Fibroblast of the aortic adventitia (primary cell): ENCODE measurements at places on chromosomes 7 and 10. TPM values are rescaled to one million over a fixed set of nuclear protein-coding genes. Genes with fewer than 3 reads are reported as not detected.
A peak's percentile ranks its signal among the peaks of the same experiment; 100 is the strongest.

GRCh38 chr7:44066494-44067063, 1.2 kb upstream of the PGAM2 start:
- no peak for DNase-seq

DNA sequence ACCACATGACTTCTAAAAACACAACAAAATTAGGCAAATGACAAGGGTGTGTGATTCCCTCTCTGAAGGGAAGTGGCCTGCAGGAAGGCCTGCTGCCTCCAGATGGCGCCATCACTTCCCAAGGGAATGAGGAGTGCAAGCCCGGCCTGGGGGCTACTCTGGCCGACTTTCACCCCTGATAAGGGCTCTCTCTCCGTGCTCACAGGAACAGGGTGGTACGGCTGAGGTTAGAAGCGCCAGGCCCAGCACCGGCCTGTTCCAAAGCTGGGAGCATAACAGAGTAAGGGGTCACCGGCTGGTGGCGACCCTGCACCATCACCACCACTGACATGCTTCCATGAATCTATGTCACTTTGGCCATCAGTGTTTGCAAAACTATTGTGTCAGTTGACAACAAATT, 13.1 kb downstream of the RBP3 start:
- peak; percentile 29 for DNase-seq

DNA sequence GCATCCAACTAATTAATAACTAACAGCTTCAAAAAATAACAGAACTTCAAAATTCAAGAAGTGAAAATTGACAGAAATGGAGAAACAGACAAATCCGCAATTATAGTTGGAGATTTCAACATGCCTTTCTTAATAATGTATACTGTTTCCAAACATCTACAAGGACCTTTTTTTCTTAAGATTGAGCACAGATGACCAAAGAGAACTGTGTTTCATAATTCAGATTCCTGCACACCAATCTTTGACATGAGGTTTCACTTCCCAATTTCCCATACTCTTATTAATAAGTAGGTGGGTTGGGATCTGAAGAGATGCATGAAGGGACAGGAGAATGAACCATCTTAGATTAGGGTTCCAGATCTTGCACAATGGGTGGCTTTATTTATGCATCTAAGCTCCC, 24.9 kb upstream of the GIMAP7 start:
- DNase-seq, result no peak

DNA sequence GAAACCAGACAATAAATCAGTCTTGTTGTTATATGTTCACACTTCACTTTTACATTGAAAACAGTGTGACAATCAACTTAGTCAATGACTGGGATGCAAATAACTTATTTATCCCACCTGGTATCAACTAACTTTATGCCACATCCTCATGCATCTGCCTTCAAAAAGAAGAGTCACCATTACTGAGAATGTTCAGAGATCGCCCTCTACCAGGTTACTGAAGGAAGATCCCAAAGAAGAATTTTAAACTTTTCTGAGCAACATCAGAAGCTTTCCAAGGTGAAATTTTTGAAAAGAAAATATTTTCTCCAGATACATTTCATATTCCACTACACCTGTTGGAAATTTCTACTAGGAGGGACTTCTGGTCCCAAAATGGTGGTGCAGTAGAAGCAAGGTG, 359.5 kb downstream of the PTPRN2 start:
- DNase-seq, result no peak

DNA sequence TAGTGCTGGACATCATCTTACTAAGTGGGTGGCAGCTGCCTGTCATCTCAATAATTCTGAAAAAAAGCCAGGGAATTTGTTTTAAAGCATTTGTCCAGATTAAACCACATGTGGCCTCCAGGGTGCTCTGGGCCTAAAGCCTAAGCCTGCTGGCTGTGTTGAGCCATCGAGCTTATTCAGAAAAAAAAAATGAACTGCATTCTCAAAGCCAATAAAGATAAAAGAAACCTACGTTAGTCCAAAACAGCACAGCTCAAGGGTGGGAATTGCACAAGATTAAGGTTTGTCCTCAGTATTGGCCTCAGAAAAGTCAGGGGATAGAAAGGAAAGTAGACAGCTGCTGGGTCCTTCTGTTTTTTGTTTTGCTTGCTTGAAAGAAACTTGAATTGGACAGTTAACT, 22.6 kb upstream of the PRTFDC1 start:
- DNase-seq, result peak; percentile 99

- DNase-seq, result no peak
Measured at GRCh38 chr7:132102942-132103341, 473.3 kb downstream of the PLXNA4 start.

DNA sequence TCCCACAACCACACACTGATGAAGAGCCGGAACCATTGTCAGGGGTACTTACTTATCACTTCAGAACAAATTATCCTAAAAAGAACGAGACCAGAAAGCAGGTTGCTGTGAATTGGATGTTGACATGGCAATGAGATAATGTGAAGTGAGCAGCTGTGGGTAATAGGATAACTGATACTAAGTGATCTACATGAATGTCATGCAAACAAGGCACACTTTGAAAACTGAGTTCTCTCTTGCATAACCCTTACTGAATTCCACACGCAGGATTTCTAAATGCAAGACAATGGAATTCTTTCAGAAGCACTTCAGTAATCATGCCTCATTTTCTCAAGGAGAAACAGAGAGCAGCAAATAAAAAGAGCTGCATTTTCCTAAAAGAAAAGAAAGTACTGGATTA, 242.5 kb upstream of the TMEM229A start:
- DNase-seq, result no peak

- DNase-seq, result no peak
Measured at GRCh38 chr10:19500959-19501358, 315.3 kb upstream of the PLXDC2 start.

- DNase-seq, result no peak
Measured at GRCh38 chr10:70598857-70599295, 3.7 kb downstream of the PRF1 start.

DNA sequence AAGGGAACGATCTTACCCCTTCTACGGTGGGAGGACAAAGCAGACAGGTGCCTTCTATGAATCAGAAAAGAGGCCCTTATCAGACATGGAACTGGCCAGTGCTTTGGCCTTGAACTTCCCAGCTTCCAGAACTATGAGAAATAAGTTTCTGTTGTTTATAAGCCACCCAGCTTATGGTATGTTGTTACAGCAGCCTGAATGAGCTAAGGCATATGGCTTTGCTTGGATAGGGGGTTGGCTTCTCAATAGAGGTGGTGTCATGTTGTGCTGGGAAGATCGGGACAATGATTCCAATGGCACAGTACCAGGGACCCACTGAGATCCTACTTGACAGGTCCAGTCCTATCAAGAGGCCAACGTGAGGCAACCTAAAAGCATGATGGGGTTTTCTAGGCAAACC, 183.4 kb upstream of the BMPER start:
- DNase-seq, result no peak

GRCh38 chr10:124149189-124150042, 56.0 kb upstream of the CHST15 start:
- no peak for DNase-seq

The PRPS1L1 gene
- total RNA-seq, result not detected in 2 replicates

The GNGT1 gene
- total RNA-seq, result not detected in 2 replicates

The MINPP1 gene
- 20.6 and 27.5 TPM in 2 replicates for total RNA-seq

The CTNNA3 gene
- total RNA-seq, result not detected in 2 replicates

The C10orf67 gene
- 0.09 TPM in 1 of 2 replicates, not detected in the other for total RNA-seq

The ADCY1 gene
- total RNA-seq, result 0.25 and 0.72 TPM in 2 replicates

The HECW1 gene
- total RNA-seq, result 0.82 and 3.6 TPM in 2 replicates

The OIT3 gene
- total RNA-seq, result not detected in 2 replicates

The PLXNA4 gene
- total RNA-seq, result 3.0 and 5.5 TPM in 2 replicates
